ENCODE measurements at places on chromosomes 2 and 18. TPM values are rescaled to one million over a fixed set of nuclear protein-coding genes. Genes with fewer than 3 reads are reported as not detected.

Gene TUBA3E
- total RNA-seq: not detected

Gene INPP1
- 39.8 TPM for total RNA-seq

Gene C1QL2
- not detected for total RNA-seq

Gene CFC1
- 0.58 TPM for total RNA-seq

- no peak for DNase-seq
Measured at GRCh38 chr2:176643646-176644045, 374.4 kb downstream of the MTX2 start.

DNA sequence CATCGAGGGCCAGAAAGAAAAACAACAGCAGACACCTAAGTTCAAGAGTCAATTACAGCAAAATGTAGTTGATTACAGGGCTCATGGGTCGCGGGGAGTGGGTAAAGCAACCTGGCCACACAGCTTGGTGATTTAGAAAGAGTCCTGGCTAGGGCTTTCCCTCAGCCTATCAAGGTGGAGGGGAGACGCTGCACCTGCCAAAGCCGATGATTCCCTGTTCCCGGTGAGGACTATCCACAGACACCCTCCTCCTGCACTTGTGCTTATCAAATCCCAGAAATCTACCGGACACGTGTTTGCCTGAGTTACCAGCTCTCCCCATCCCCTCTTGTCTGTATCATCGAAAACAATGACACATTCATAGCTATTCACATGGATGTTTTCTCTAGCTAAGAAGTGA lies 7.0 kb upstream of the SOX11 start:
- DNase-seq: no peak

DNA sequence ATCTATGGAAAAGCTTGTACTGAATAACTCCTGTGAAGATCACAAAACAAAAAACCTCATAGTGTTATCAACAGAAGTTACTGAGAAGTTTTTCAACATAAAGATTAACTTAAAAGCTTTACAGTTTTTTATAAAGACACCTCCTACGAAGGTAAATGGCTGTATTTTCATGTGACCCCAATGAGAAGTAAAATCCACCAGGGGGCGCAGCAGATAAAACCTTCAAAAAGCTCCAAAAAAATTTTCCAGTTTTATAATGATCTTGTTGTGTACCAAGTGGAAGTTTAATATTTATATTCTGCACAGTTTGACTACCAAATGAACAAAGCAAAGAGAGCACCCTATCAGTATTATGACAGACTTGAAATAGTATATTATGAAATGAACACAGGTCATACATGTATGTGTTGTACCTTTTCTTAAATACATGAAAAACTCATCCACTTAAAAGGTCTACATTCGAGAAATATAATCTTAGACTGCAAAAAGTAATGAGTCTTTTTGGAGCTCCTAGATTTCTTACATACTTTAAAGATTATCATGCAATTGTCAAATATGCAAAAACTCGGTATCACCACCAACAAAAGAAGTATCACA lies 38.5 kb downstream of the PNO1 start:
- peak; percentile 19 for DNase-seq

DNA sequence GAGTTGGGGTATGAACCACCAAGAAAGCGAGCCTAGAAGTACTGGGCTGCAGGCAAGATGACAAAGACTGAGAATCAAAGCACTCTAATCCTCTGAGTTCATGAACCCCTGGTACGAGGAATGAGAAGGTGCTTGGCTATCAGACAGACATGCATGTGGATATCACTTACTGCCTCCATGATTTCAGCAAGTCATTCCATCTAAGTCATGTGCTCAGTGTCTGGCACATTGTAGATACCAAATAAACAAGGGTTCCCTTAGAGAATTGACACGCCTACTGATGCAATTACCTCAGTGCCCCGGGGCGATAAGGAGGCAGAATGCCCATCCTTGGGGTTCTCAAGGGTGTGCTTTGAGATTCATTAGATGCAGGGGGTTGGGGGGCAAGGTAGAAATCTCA lies 125.6 kb upstream of the PKDCC start:
- DNase-seq: no peak

GRCh38 chr2:100670232-100670631 lies 107.4 kb downstream of the PDCL3 start:
- DNase-seq: no peak

DNA sequence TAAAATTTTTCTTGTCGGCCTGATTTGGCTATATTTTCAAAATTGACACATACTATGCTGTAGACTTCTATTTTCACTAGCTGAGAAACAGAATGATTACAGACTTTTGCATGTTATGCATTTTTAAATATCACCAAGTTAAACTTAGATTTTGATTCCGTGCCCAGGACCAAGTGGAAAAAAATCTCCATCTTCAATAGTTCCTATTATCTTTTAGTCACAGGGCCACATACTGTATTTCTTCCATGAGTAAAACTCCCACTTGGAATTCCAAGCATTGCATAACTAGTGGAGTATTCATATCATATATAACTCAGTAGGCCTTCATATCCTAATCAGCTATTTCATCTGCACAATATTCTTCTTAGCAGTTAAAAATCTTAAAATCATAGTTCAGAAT lies 470.9 kb downstream of the ARHGAP15 start:
- DNase-seq: no peak

- no peak for DNase-seq
Measured at GRCh38 chr2:53021292-53021691, 746.3 kb upstream of the CHAC2 start.

DNA sequence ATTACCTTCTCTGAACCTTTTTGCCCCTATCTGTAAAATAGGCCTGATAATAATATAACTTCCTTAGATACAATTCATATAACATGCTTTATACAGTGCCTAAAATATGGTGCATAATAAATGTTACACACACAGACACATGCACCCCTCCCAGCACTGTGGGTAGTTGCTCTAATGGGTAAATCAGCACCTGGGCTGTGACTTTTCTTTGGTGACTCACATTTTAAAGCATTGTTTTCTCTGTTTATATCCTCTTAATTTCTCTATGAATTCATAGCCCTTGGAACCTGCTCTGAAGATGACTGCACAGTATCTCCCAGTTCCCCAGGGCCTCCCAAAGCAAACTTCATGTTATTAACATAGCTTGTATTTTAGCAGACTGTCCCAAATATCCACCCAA lies 248.2 kb upstream of the TNP1 start:
- DNase-seq: no peak

DNA sequence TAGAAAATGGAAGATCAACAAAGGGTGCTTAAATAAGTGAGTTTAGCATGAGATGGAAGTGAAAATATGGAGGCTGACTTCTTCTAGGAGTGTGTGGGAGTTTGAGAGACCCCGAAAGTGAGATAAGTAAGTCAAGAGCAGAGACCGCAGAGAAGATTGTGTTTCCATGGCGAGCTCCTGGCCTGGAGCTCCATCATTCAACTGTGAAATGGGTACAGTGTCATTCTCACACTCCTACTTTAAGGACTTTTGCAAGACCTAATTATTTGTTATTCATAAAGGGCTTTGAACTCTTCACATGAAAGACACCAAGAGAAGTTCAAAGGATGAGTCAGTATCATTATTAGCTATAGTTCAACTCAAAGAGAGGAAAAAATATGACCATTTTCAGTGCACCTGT lies 134.2 kb upstream of the PIK3C3 start:
- DNase-seq: no peak

- DNase-seq: no peak
Measured at GRCh38 chr2:49954059-49954458, 799.7 kb upstream of the FSHR start.

- DNase-seq: no peak
Measured at GRCh38 chr2:65232636-65233035, 5.0 kb downstream of the ACTR2 start.

DNA sequence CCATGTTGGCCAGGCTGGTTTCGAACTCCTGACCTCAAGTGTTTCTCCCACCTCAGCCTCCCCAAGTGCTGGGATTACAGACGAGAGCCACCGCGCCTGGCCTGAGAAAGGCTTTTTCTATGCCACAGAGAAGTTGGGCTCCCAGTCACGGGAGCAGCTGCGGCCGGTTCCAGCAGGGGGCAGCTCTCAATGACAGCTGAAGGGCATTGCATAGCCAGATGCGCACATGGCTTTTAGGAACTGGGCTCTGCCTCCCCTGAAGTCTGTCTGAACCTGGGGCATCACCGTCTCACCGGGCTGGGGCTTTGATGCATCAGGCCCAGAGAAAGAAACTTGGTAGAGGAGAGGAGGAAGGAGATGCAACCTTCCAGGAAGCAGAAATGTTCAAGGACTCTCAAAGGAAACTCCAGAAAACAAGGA lies 84.2 kb upstream of the LAPTM4A start:
- peak; percentile 73 for DNase-seq

GRCh38 chr2:30336978-30337841 lies 105.9 kb downstream of the LBH start:
- DNase-seq: peak; percentile 23

- no peak for DNase-seq
Measured at GRCh38 chr18:69558052-69558451, 157.4 kb downstream of the DOK6 start.

GRCh38 chr18:2662990-2663389 lies 7.5 kb downstream of the SMCHD1 start:
- DNase-seq: no peak

DNA sequence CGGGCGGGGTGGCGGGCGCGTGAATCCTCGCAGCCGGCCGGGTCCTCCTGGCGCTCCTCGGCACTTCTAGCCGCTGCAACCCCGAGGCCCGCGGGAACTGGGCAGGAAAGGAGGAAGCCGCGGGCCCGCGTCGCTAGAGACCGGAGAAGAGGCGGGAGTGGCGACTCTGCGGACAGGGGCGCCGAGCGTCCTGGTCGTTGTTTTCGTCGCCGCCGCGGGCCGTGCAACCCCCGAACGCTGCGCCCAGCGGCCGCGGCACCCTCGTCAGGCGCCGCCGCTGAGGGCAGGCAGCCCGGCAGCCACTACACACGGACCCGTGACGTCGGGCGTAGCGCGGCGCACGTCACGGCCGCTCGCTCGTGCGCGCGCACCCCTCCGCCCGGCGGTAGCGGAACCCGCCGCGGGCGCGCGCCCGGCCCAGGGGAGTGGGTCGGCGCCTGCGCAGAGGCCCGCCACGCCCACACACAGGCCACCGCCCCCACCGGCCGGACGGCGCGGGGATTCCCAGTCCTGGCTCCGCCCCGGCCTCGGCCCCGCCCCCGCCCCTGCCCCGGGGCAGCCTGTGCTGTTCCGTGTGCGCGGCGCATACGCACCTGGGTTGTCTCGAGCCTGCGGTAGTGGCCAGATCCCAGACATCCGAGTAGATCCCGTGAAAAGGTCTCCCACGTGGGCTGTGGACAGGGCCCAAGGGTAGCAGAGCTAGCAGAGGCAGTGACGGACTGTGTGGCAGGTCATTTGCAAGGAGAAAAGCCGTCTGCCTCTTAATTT lies at the start of gene MAP3K2:
Gene MAP3K2 (minus strand): TSS at position 321 of the 768 bp plus-strand sequence. CDS start 44,846 bp downstream, outside the sequence.
- DNase-seq: peak; percentile 92

- DNase-seq: no peak
Measured at GRCh38 chr2:198127627-198128026, 323.2 kb downstream of the PLCL1 start.

DNA sequence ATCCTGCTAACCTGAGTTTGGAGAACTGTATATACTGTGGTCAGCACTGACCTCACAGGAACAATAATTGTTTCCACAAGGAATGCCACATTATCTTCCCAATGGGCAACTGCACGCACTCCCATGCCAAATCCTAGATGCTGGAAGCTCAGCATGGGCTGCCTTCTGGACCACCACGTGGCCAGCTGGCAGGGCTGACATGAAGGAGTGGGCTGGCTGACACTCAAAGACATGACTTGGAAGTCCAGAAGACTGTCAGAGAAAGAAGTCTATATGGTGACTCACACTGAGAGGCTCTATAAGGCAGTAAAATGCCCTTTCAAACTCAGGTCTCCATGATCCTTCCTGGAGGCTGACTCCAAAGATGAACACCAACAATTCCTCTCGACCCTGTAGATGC lies 98.4 kb upstream of the RNF152 start:
- no peak for DNase-seq
